ENCODE measurements at places on chromosomes 13 and 19.

DNA sequence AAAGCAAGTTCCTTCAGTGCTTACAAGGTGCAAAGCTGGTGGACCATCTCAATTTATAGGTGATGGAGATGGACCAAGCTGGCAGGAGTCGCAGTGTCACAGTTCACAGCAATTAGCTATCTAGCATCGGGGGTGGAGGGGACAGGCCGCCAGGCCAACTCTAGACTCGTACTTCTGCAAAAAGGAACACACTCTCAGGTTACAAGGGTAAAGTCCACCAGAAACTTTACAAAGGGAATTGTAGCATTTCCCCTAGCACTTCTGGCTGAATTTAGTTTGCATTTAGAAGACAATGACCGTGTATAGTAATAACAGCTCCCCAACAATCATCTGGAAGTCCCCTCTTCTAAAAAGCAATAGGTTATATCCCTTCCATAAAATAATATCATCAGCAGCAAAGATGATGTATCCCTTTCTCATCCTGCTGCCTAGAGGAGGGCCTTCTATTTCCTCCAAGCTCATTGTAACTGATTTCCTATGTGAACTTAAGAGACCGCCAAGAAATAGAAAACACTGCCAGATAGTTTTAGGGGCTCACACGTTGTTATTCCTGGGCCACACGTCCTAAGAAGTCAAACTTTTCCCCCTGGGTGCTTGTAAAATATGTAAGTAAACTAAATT is 8.5 kb upstream of the DOCK9 start:
- H3K27me3 ChIP-seq, result no peaks in the 10 kb centered on the region
- no peak overlapping the region for H3K27ac ChIP-seq
- H3K36me3 ChIP-seq, result no peaks in the 10 kb centered on the region
- H3K4me3 ChIP-seq, result no peak overlapping the region
- DNase-seq, result no peak
- peaks cover 28% of the 10 kb centered on the region for H3K4me1 ChIP-seq

DNA sequence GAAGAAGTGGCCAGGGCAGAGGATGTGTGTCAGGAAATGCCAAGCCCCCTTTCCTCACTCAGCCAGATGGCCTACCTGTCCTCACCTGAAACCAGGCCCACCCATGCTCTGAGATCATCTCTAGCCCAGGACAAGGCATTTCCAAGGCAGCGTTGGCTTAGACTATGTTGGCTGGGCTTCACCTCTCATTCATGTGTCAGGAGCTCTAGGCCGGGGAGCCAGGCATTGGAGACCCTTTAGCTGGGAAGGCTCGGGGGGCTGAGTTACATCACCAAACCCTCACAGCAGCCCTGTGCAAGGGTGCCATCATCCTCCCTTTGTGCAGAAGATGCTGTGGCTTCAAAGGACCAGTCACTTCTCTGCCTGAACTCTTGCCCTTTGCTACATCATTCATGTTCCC is 40.0 kb downstream of the COL4A2 start:
- H3K27ac ChIP-seq, result no peak overlapping the region
- DNase-seq, result no peak
- no peaks in the 10 kb centered on the region for H3K36me3 ChIP-seq
- no peak overlapping the region for H3K4me3 ChIP-seq
- H3K27me3 ChIP-seq, result peaks cover 4% of the 10 kb centered on the region

GRCh38 chr19:34317311-34317927 is 47.6 kb upstream of the GPI start:
- peaks cover 10% of the 10 kb centered on the region for H3K4me1 ChIP-seq
- H3K27me3 ChIP-seq, result no peaks in the 10 kb centered on the region
- no peak overlapping the region for H3K27ac ChIP-seq
- peaks cover 7% of the 10 kb centered on the region for H3K36me3 ChIP-seq
- H3K4me3 ChIP-seq, result no peak overlapping the region

DNA sequence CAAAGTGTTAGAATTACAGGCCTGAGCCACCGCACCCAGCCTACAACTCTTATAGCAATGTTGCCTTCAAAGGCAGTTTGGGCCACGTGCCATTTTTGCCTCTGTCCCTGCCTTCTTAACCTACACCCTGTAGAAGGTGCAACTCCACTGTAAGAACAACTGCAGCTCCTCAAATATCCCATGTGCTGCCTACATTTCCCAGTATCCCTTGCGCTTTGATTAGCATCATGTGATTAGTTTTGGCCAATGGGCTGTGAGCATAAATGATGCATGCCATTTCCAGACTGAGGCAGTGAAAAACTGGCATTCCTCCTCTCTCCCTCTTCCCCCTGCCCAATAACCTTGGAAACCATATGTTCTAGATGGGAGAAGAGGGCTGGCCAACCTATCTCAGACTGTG is 75.2 kb upstream of the MRI1 start:
- H3K4me1 ChIP-seq, result no peaks in the 10 kb centered on the region
- H3K27ac ChIP-seq, result no peak overlapping the region
- DNase-seq, result peak; percentile 61
- no peaks in the 10 kb centered on the region for H3K27me3 ChIP-seq
- no peak overlapping the region for H3K4me3 ChIP-seq
- H3K36me3 ChIP-seq, result no peaks in the 10 kb centered on the region

DNA sequence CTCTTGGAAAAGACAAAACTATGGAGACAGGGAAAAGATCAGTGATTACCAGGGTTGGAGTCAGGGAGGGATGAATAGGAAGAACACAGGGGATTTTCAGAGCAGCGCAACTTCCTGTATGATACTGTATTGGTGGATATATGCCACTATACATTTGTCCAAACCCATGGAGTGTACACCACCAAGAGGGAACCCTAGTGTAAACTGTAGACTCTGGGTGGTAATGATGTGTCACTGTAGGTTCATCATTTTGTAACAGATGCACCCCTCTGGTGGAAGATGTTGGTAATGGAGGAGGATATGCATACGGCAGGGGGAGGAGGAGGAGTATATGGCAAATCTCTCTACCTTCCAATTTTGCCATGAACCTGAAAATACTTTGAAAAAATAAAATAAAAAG is 68.1 kb downstream of the UFM1 start:
- H3K27ac ChIP-seq, result no peak overlapping the region
- no peak overlapping the region for H3K4me3 ChIP-seq
- no peaks in the 10 kb centered on the region for H3K27me3 ChIP-seq
- no peak for DNase-seq
- H3K4me1 ChIP-seq, result no peaks in the 10 kb centered on the region

- no peak overlapping the region for H3K27ac ChIP-seq
- H3K4me3 ChIP-seq, result no peak overlapping the region
Measured at GRCh38 chr19:29491995-29492577, 33.7 kb upstream of the VSTM2B start.

DNA sequence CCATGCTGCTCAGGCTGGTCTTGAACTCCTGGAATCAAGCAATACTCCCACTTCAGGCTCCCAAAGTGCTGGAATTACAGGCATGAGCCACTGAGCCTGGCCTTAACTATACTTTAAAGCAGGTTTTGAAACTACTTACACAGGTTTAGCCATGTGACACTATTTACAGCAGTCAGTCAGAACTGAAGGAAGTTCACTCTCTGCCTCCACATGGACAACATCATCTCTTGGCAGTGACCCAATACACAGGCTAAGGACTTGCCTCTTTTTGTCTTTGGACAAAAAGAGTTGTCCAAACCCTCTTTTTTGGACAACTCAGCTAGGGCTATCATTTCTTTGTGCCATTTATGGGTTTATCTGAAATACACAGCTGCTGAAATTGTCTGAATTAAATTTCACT is 89.0 kb upstream of the CLDN10 start:
- no peak for DNase-seq
- no peaks in the 10 kb centered on the region for H3K4me1 ChIP-seq
- no peak overlapping the region for H3K27ac ChIP-seq
- no peak overlapping the region for H3K4me3 ChIP-seq

- H3K36me3 ChIP-seq, result no peaks in the 10 kb centered on the region
- H3K4me1 ChIP-seq, result no peaks in the 10 kb centered on the region
- no peak overlapping the region for H3K4me3 ChIP-seq
- H3K27ac ChIP-seq, result no peak overlapping the region
- H3K27me3 ChIP-seq, result no peaks in the 10 kb centered on the region
Measured at GRCh38 chr13:101382701-101383100, 33.6 kb downstream of the NALCN start.

- H3K27me3 ChIP-seq, result no peaks in the 10 kb centered on the region
- DNase-seq, result no peak
- no peak overlapping the region for H3K27ac ChIP-seq
- no peaks in the 10 kb centered on the region for H3K4me1 ChIP-seq
- H3K36me3 ChIP-seq, result no peaks in the 10 kb centered on the region
Measured at GRCh38 chr13:22289711-22290110, 618.8 kb downstream of the FGF9 start.

GRCh38 chr13:28434926-28435325 is 60.0 kb downstream of the FLT1 start:
- no peaks in the 10 kb centered on the region for H3K4me1 ChIP-seq
- no peaks in the 10 kb centered on the region for H3K36me3 ChIP-seq
- no peak for DNase-seq
- no peak overlapping the region for H3K4me3 ChIP-seq
- no peak overlapping the region for H3K27ac ChIP-seq

DNA sequence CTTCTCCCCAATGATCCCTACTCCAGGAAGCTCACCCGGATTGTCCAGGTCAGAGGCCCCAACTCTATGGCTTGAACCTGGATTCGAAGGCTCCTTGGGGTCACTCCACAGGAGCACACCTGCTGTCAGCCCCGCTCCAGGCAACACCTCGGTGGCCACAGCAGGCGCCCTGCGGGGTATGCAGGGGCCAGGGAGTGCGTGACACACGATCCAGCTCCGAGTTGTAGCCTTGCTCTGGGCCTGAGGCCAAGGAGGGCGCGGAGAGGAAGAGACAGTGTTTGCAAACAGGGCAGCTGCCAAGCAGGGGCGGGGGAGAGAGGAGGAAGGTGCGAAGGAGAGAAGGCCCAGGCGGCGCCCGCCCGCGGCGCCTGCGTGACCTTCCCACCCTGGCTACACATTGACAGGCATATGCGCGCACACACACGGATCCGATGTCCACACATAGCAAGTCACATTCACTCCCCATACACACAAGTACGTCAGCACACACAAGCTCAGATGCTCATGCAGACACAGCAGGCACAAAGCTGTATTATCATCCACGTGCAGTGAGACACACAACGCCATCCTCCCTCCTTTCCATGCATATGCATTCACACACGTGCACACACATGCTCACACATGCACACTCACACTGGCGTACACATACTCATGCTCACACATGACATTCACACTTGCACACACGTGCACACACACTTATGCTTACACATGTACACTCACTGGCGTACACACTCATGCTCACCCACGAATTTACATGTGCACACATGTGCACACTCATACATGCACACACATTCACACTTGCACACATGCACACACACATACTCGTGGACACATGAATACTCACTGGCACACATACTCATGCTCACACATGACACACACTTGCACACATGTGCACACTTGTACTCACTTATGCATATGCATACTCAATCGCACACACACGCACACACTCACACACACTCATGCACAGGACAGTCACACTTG is 10.4 kb downstream of the SBK2 start:
- no peaks in the 10 kb centered on the region for H3K4me1 ChIP-seq
- H3K27me3 ChIP-seq, result no peaks in the 10 kb centered on the region
- no peaks in the 10 kb centered on the region for H3K36me3 ChIP-seq
- no peak overlapping the region for H3K4me3 ChIP-seq

DNA sequence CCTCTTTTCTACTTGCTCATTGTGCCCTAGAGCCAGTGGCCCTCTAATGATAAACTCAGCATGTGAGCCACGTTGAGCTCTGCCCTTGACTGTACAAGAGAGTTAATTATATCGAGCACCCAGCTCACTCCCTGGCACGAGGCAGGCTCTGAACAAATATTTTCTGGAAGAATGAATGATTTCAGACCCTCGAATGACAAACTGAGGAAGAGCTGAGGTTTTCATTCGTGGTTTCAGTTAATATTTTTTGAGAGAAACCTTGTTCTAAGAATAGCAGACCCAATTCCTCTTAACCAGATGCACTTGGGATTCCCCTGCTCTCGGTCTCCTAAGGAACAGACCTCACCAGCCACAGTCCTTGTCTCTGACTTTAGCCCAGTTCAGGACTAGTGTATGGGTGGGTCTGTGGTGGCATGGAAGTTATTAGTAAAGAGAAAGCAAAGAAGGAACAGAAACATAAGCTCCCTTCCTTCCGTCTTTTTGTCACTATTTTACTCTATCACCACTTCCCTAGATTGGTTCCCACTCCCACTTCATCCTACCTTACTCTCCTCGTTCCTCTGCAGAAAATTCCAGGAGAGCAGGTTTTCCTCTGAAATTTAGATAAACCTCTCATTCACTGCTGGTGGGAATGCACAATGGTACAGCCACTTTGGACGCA is 22.1 kb upstream of the WDFY2 start:
- no peaks in the 10 kb centered on the region for H3K27me3 ChIP-seq
- no peaks in the 10 kb centered on the region for H3K4me1 ChIP-seq
- no peak overlapping the region for H3K27ac ChIP-seq
- DNase-seq, result no peak
- no peaks in the 10 kb centered on the region for H3K36me3 ChIP-seq
- no peak overlapping the region for H3K4me3 ChIP-seq

DNA sequence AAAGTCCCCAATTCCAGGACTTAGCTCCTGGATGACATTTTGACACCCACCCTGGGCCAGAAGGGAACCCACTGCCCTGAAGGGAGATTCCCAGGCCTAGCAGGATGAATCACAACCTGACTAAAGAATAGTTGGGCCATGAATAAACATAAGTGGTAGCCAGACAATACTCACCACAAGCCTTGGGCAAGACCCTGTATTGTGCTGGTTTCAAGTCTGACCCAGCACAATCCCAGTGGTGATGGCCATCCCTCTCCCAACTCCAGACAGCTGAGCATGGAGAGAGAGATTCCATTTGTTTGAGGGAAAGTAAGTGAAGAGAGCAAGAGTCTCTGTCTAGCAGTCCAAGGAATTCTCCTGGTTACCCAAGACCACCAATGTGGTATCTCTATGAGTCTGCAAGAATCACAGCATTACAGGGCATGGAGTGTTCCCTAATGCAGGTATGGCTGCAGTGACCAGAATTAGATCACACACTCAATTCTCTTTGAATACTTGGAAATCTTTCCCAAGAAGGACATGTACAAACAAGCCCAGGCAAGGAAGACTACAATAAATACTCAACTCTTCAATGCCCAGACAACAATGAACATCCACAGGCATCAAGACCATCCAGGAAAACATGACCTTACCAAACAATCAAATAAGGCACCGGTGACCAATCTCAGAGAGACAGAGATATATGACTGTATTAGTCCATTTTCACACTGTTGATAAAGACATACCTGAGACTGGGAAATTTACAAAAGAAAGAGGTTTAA is 158.0 kb downstream of the VWA8 start:
- no peaks in the 10 kb centered on the region for H3K4me1 ChIP-seq
- H3K4me3 ChIP-seq, result no peak overlapping the region
- no peak overlapping the region for H3K27ac ChIP-seq
- H3K36me3 ChIP-seq, result 0 out of 2 replicates have a peak, but pooled peaks cover 4% of the 10 kb centered on the region
- DNase-seq, result no peak

DNA sequence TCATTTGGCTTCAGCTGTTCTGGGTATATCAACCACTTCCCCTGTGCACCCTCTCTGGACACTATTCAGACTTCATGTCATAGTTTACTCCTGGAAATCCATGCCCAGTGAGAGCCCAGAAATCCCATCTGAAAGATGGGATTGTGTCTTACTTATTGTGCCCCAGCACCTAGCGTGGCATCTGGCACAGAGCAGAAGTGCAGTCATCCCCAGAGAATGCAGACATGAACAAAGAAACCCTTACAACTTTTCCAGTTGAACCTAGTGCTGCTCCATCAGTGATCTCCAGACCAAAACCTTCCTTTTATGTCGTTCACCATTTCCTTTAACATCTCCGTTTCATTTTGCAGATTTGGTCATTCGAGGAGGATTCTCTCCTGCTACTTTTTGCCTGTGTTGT is 60.6 kb downstream of the MBNL2 start:
- no peak for DNase-seq
- peak overlapping the region; percentile 30 for H3K27ac ChIP-seq
- no peak overlapping the region for H3K4me3 ChIP-seq
- H3K4me1 ChIP-seq, result peaks cover 60% of the 10 kb centered on the region
- no peaks in the 10 kb centered on the region for H3K36me3 ChIP-seq
